ENCODE measurements at places on chromosomes 1 and 21.

DNA sequence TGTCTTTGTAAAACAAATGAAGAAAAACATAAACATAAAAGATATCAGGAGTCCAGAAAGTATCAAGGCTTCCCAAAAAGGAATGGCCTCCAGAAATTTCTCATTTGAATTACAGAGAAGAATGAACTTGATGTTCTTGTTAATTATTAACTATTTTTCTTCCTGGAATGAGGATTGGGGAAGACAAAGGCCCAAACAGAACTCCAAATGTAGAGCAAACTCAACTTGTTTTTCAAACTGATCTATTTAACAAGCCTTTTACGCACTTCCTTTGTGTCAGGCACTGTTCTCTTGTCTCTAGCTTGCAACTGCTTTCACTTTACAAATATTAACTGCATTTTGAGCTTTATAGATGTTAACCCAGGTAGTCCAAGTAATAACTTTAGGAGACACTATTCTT, 45.5 kb downstream of the LAMC2 start:
- no peak for DNase-seq

DNA sequence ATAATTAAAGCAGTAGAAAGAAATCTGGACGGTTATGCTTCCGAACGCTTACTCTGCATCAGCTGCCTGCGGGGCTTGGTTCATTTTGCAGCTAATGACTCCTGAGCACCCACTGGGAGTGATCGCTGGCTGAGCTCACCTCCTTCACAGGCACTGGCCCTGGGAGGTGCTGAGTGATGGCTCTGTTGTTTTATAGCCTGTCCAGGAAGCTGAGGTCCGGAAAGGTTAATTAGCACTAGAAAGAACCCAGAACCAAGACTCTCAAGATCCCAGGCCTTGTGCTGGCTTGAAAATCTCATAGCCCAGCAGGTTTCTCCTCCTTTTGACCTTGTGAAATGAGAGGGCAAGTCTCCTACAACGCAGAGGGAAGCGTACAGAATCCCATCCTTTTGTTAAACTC, 226.2 kb downstream of the AJAP1 start:
- no peak for DNase-seq

DNA sequence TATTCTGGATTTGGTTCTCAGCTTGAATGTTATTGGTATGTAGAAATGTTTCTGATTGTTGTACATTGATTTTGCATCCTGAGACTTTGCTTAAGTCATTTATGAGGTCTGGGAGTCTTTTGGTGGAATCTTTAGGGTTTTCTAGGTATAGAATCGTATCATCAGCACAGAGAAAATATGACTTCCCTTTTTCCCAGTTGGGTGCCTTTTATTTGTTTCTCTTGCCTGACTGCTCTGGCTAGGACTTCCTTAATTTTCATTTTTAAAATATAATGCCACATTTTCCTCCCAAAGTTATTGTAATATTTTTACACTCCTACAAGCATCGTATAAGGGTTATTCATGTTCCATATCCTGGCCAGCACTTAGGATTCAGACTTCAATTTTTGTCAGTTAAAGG, 111.1 kb downstream of the FNBP1L start:
- no peak for DNase-seq

DNA sequence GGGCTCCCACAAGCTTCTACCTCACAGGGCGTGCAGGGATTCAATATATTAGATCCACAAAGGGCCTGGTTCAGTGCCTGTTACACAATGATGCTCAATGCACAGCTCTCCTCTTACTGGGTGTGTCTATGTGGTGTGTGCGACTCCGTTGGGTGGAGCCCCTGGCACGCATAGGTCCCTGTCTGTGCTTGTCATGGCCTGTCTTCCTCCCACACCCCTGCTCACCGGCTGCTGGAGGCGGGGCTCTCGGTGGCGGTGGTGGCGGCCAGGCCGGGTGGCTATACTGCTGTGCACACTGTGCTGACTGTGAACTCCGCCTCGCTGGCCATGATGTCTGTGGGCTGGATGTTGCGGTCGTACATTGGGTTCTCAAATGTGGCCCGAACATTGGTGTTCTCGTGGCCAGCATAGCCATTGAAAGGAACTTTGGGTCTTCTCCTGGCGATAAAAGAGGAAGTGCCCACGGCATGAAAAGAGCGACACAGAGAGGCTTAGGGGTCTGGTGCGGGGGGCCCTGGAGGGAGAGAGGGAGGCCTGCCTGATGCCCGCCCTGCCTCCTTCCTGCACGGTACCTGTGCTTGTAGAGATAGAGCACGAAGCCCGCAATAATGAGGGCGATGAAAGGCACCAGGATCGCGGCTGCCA, 46.9 kb downstream of the ZSCAN20 start:
- DNase-seq, result no peak

DNA sequence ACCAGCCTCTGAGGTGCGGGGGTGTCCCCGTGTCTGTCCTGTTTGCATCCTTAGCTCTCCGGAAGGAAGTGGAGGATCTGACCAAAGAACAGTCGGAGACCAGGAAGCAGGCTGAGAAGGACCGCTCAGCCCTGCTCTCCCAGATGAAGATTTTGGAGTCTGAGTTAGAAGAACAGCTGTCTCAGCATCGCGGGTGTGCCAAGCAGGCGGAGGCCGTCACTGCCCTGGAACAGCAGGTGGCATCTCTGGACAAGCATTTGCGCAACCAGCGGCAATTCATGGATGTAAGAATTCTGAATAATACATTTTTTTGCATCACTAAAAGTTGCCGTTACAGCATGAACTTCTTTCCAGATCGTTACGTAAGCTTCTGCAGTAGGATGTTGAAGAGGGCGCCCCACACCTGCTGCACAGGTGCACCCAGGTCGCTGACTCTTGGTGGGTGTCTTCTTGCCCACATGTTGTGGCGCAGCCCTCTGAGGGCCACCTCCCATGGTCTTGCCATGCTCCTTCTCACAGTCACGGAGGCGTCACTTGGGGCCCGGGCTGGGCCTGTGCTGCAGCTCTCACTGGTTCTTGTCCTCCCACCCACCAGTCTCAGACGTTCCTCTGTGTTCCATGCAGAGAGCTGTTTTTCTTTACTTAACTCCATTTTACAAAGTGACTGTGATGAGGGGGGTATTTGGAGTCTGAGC, 61.3 kb upstream of the DIP2A start:
- DNase-seq, result no peak

GRCh38 chr21:45262616-45263015, 25.1 kb downstream of the POFUT2 start:
- DNase-seq, result no peak

Measured in right lung (tissue), 10 donors.